Omental fat pad (tissue), 4 donors: ENCODE measurements at places on chromosomes 7 and 10.

DNA sequence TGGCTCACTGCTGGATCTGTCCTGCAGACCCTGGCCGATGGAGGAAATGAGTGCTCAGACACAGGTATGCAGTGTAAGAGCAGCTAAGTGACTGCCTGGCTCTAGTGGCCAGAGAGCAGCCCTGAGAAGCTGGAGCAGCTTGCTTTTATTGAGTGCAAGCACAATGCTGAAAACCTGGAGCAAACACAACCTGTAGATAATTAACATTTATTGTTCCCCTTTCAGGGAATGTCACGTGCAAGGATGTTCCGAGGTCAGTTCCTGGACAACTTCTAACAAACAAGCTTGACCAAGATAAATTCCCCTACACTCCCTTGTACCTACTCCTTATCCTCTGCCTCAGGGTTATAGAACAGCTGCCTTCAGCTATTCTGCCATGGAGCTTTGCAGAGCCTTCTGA lies 31.3 kb downstream of the DDC start:
- no peak for DNase-seq

GRCh38 chr10:80500572-80501380 lies 36.9 kb upstream of the SH2D4B start:
- DNase-seq = no peak

- no peak for DNase-seq
Observed at GRCh38 chr10:117262291-117262902, 21.5 kb downstream of the SLC18A2 start.

DNA sequence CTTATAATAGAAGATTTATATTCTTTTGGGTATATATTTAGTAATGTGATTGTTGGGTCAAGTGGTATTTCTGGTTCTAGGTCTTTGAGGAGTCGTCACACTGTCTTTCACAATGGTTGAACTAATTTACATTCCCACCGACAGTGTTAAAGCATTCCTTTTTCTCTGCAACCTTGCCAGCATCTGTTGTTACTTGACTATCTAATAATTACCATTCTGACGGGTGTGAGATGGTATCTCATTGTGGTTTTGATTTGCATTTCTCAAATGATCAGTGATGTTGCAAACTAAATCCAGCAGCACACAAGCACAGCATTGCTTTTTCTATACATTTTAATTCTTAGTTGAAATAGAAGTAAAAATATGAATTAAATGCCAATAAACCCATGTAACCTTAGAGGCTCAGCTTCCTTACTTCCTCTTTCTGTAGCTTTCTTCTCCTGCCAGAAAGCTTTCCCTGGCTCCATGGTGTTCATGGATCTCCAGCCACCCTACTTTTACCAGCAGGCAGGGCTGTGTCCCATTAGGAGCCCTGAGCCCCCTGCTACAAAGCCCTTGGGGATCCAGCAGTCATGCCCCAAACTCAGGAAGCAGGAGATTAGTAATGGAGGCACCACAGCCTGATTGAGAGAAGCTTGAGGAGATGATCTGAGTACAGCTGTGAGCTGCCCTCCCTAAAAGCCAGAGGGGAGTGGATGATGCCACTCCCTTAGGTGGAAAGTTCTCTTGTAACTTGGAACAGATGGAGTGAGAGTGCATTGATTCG lies 158.6 kb downstream of the TMEM178B start:
- no peak for DNase-seq
